T follicular helper cell (primary cell): ENCODE measurements at places on chromosomes 11 and 22.

DNA sequence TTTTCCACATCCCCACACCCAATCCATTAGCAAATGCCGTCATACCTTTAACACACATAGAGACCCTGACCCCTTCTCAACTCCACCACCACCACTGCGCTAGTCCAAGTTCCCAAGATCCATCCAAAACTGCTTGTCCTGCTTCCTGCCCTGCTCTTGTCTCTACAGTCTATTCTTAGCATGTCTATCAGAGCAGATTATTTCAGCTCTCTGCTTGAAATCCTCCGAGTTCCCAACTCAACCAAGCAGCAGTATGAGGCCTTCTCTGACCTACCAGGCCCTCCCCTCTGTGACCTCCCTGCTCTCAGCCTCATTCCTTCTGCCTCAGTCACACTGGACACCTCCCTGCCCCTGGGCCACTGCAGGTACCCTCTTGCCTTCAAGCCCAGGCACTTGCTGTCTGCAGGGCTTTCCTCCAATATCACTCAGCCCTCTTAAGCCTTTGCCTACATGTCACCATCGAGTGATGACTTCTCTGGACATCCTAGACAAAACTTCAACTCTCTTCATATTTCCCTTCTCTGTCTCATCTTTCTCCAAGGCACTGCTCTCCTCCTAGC, 134.6 kb downstream of the SPATA19 start:
- DNase-seq: no peak

- DNase-seq: no peak
Observed at GRCh38 chr11:36702330-36703054, 104.5 kb upstream of the RAG2 start.

DNA sequence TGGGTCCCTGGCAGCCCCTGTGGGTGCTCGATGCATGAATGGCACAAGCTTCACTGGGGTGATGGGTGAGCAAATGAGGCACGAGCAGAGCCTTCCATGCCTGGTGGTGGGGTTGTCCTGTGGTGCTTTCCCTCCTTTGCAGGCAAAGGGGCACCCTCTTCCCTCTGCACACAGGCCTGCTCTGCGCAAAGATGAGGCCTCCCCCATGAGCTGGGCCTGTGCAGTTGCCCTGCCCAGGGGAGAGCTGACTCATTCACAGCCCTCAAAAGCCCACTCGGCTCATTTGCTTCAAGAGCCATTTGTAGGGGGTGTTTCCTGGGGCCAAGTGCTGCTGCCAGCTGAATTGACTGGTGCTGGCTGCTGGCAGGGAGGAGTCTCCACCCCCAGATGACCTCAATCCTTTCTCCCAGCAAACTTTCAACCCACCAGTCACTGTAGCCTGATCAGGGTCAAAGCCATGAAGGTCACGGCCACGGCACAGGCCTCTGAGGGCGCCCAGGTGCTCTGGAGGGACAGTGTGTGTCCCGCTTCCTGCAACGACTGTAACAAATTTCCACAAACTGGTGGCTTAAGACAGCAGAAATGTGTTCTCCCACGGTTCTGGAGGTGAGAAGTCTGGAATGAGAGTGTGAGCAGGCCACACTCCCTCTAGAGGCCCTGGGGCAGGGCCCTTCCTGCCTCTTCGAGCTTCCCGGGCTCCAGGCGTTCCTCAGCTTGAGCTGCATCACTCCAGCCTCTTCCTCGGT, 48.8 kb upstream of the ANO1 start:
- no peak for DNase-seq

GRCh38 chr11:134349802-134350355, 18.1 kb downstream of the GLB1L2 start:
- no peak for DNase-seq

- DNase-seq: no peak
Observed at GRCh38 chr11:130848361-130849214, 67.7 kb downstream of the SNX19 start.

- no peak for DNase-seq
Observed at GRCh38 chr11:37973941-37974340, 1375.9 kb upstream of the RAG2 start.

GRCh38 chr11:107473792-107474191, 16.2 kb upstream of the CWF19L2 start:
- no peak for DNase-seq

- DNase-seq: no peak
Observed at GRCh38 chr11:6481924-6482275, 599 bp downstream of the TIMM10B start.

DNA sequence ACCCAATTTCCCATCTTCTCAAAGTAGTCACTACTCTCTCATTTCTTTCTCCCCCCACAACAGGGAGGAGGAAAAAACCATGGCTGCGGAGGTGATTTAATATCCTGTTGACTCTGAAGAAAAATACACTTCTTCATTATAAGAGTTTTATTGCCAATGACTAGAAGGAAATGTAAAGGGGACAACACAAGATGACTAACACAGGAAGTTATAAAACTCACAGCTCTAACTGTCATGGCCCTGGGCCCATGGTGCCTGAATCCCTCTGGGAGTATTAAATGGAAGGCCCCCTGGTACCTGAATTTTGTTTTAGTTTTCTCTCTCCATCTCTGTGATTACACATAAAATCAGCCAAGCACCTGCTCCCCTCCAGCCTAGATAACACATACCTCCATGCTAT, 352.8 kb upstream of the FAT3 start:
- no peak for DNase-seq

GRCh38 chr22:24059793-24060192, 48.7 kb downstream of the CABIN1 start:
- no peak for DNase-seq

DNA sequence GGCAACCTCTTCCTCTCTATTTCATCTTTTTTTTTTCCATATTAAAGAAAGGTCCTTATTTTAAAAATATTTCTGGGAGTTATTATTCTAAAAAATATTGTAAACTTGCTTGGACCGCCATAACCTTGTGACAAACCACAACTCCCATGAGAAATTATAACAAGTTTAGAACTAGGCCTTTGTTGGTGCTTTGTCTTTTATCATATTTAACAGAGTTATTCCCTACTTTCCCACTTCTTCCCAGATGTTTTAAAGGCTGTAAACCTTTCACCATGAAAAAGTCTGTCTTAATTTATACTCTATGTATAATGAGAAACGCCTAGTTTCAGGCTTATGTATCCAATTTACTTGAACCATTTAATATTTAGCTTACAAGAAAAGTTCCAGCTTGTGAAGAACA, 3.7 kb downstream of the CTSC start:
- no peak for DNase-seq

DNA sequence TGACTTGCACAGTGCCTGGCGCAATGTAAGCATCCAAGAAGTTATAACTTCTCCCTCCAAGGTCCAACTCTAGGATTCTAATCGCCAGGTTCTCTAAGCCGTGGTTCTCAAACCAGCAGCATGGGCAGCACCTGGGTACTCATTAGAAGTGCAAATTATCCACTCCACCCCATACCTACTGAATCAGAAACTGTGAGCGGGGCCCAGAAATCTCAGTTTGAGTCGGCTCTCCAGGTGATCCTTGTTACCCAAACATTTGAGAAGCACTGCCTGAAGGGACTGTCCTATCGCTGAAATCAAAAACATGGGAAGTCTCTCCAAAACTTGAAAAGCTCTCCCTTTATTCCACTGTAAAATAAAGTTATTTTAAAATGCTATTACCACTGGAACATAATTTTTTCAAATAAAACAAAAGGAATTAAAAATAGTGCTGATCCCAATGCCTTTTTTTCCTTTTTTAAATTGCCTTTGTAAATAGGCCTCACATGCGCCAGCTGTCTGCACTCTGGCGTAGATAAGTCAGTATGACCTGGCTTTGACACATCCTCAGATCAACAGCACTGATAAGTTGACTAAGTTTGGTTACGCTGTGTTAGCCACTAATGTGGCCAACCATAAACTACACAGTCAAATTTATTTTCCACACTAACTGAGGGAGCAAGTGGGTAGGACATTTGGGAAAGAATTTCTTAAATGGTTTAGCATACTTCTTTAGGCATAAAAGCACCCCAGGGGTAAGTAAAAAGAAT, 8.4 kb upstream of the CTR9 start:
- DNase-seq: no peak

DNA sequence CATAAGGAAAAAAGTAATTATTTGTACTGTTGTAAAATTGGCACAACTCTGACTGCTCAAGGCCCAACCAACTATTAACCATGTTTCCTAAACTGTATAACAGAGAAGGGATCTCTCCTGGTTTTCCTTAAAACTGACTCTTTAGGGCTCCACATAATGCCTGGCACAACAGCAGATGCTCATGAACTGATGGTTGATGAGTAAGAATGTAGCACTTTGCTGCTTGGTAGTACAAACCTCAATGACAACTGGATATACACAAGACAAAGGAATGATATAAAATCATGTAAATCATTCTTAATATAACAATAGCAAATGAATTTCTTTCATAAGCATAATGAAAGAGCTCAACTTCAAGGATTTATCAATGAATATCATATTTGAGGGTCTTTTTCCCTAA, 11.7 kb downstream of the MSANTD2 start:
- no peak for DNase-seq

GRCh38 chr11:111019451-111019850, 226.1 kb upstream of the POU2AF2 start:
- no peak for DNase-seq

DNA sequence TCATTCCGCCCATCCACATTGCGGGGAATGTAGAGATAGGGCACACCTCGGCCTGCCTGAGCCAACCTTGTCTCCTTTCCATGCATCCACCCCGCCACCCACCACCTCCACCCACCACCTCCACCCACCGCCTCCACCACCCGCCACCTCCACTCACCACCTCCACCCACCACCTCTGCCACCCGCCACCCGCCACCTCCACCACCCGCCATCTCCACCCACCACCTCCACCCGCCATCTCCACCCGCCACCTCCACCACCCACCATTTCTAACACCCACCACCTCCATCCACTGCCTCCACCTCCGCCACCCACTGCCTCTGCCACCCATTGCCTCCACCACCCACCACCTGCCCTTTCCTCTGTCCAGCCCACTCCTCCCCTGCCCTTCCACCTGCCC, 78.4 kb downstream of the IGLL1 start:
- DNase-seq: no peak

DNA sequence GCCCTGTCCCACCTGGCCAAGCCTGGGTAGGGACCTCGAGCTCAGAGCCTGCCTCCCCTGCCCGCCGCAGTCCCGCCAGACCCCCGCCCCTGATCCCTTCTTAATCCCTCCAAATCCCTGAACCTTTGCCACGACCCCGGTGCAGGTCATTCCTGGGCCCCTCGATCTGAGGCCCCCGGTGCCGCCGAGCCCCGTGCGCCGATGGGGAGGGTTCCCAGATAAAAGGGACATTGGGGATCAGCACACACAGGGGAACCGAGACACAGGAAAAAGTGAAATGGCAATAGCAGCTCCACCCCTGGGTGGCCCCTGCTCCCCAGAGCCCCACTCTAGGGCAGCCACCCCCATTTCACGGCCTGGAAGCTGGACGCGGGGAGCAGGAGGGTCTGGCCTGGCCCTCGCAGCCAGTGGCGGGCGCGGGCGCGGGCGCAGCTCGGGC, 1.3 kb upstream of the WNT7B start:
- no peak for DNase-seq

DNA sequence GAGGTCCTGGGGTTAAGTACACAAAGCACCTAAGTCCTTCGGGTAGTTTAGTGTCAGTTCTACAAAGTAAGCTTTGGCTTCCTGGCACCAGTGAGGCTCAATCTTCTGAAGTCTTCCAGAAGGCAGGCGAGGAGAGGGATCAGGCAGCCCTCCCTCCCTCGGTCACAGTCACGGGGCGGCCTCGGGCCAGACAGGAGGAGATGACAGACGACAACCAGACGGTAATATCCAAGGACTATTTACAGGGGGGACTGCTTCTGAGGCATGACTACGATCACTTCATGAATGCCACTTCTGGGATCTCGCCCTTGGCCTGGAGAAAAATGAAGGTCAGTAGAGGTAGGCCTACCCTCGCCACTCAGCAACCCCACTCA, 383 bp upstream of the TMEM223 start:
- DNase-seq: no peak

- DNase-seq: no peak
Observed at GRCh38 chr22:30881361-30882183, 87.0 kb downstream of the MORC2 start.

DNA sequence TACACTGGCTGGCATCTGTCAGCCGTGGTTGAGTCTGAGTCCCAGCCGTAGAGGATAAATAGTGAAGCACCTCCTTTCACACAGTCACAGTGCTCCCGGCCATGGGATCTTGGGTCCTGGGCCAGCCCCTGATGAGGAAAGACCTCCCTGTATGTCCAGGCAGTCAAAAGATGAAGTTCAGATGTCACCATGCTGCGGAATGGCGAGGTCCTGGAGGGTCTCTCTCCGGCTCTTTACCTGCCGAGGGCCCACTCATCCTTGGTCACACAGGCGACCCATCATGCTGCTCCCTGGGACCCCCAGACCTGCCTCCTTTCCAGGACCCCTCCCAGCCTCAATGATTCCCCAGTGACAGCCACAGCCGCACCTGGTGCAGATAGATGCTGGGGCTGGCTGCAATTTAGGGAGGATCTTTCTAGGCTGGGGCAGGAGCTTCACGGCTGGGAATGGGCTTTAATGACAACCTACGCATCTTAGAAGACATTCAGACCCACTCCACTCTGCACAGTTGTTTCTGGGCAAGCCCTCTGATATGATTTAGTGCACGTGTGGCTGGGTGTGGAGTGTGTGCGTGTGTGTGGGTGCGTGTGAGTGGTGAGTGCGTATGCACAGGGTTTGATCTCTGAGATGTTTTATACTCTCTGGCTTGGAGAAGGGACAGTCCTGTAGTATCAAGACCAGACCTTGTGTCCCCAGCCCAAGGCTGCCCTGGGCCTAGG, 79.7 kb downstream of the FBLN1 start:
- DNase-seq: no peak

GRCh38 chr22:48523091-48523490, 1304.6 kb downstream of the BRD1 start:
- no peak for DNase-seq
